ENCODE measurements at places on chromosomes 6 and 20.

DNA sequence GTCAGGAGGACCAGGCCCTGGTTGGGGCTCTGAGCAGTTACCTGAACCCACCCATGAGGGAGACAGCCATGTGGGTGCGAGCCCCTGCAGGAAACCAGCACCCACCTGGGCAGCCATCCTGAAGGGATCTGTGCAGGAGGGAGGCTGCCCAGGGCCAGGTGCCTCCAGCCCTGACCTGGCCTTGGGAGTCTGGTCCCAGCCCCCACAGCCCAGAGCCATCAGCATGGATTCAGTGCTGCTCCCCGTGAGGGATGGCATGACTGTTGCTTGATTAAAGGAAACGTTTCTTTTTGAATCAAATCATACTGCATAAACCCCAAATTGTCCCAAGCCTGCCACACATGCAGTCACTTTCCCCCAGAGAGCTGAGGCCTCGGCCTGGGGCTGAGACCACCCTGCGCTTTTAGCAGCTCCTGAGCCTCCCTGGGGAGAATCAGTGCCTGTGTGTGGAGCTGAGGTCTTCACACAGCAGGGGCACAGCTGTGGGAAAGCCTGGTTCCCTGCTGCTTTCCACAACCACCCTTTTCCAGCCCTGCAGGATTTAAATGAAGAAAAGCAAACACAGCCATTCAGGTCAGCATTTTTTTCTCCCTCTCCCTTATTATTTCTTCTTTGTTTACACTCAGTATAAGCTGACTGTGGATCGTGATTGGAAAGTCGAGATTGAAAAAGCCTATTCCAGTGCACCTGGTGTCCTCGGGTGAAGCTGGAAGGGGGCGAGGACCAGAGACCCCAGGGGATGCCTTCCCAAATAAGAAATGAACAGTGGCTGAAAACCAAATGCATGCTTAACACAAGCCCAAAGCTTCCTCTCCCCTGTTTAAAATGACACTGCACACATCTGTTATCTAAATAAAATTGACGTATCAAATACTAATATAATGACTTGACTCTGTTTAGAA, 283.9 kb downstream of the SMOC2 start:
- DNase-seq: no peak

- no peak for DNase-seq
These were observed 49.5 kb downstream of the SMAP1 start for GRCh38 chr6:70717038-70717801.

GRCh38 chr6:157187182-157188083, 135.9 kb downstream of the TMEM242 start:
- DNase-seq: no peak

- no peak for DNase-seq
These were observed 124.3 kb downstream of the SCML4 start for GRCh38 chr6:107699697-107700325.

- no peak for DNase-seq
These were observed 290.8 kb upstream of the RNF24 start for GRCh38 chr20:4306206-4306605.

GRCh38 chr6:31764198-31764597, 1.7 kb downstream of the SAPCD1 start:
- no peak for DNase-seq

Data from activated T-cell treated with anti-CD3 and anti-CD28 coated beads, Interleukin-2, amount 50 U/mL, for 1 hour (primary cell).